MV-4-11 (cell line): ENCODE measurements at places on chromosomes 7 and 10.
A peak's percentile ranks its signal among the peaks of the same experiment; 100 is the strongest.

DNA sequence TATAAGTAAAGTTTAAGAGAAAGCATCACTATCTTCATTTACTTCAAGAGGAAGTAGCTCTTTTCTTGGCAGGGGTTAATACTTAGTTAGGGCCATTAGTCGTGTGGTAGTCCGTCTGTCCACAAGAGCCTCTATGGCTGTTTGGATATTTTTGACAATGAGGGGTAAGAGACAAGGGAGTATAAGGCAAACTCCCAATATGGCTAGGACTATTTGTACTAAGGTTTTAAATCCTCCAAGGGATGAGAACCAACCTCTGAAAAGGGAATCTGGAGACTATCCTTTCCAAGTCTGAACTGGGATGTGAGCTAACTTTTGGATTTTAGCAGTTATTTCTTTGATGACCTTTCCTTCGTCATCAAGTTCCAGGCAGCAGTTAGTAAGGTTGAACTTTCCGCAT is at the start of gene ZNF117:
TSS of gene ZNF117 (minus strand) at position 101 of the 400 bp plus-strand sequence.
- peak; percentile 24 for DNase-seq

GRCh38 chr10:126374435-126374834 is 13.8 kb downstream of the ADAM12 start:
- DNase-seq = no peak

- no peak for DNase-seq
These were observed 15.9 kb upstream of the IGF2BP3 start for GRCh38 chr7:23486002-23486773.

DNA sequence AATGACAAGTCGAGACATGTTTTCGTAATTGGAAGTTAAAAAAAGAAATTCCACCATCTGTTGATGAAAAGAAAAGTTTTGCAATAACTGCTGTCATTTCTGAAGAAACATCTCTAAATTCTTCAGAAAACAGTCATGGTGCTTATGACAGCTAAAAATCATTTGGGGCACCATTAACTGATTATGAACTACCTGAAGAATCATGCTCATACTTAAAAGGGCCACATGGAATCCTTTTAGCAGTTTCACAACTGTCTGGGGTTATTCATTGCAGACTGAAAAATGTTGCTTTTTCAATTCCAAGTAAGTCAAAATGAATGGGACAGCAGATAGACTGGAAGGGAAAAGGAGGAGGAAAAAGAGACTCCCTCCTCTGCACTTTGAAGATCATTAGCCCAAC is 134.2 kb downstream of the CHN2 start:
- peak; percentile 66 for DNase-seq

- no peak for DNase-seq
These were observed 463.2 kb upstream of the GALNT17 start for GRCh38 chr7:70668606-70669358.

DNA sequence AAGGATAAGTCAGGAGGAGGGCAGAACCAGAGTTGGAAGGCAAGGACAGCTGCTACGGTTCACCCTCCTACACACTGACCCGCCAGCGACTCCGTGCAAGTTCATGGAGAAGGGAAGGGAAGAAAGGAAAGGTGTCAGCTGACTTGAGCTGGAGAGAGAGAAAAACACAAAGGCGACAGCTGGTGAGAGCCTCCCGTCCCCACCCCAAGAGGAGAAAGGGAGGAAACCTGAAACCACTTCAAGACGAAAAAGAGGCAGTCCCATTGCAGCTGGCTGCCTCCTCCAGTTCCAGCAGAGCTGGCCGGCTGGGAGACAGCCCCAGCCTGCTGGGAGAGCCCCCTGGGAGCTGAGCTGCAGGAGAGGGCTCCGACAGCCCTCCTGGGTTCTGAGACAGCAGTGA is 75.2 kb downstream of the PARD3 start:
- DNase-seq = no peak

- DNase-seq = no peak
These were observed 68.4 kb downstream of the FOXL3 start for GRCh38 chr7:358352-358751.

- DNase-seq = no peak
These were observed 11.7 kb downstream of the C1QL3 start for GRCh38 chr10:16509996-16510395.

GRCh38 chr10:46291817-46292572 is 5.2 kb downstream of the ANTXRL start:
- no peak for DNase-seq

DNA sequence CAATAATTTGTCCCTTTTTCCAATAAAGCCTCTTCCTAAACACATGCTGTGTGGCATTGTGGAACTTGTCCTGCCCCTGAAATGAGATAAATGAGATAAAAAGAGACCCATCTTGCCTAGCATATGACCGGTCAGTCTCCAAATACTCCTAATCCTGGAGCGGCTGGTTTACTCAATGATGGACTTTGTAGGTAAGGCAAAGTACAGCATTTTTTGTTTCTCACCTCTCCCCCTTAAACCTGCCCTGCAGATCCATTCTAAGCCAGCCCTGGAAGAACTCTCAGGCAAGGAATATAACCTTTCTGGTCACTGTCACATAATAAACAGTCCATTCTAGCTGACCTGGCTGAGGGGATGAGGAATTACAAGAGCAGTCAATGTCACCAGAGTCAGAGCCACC is 110.7 kb downstream of the C1GALT1 start:
- no peak for DNase-seq

GRCh38 chr10:88765816-88766215 is 6.0 kb downstream of the LIPN start:
- DNase-seq = no peak

DNA sequence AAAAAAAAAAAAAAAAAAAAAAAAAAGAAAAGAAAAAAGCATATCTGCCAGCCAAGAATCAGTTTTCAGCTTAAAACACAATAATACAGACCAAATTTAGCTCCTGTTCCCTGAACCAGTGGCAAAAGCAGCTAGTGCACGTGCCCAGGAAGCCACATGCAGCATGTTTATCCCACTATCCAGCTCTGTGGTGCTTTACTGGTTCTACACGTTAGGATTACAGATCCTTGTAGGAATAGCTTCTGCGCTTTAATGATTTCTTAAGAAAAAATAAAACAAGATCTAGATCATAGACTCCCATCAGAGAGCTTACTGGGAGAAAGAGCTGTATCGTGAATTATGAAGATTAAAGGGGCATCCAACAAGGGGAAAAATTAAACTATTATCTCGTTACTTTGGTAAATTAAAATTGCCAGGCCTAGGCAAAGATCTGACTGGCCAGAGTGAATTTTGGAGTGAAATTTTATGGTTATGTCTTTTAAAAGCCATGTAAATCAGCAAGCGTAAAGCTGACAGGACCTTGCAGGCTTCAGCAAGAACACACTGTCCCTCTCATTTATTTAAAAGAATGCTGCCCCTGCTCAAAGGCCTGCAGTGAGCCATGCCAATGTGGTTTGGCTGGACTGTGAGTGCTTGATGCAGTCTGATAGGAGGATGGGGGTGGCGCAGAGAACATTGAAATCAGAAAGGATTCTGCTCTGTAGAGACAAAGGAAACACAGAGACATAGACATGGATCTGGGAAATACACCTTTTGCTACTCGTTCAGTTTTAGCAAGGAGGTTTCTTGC is 177.3 kb upstream of the PHYHIPL start:
- no peak for DNase-seq

DNA sequence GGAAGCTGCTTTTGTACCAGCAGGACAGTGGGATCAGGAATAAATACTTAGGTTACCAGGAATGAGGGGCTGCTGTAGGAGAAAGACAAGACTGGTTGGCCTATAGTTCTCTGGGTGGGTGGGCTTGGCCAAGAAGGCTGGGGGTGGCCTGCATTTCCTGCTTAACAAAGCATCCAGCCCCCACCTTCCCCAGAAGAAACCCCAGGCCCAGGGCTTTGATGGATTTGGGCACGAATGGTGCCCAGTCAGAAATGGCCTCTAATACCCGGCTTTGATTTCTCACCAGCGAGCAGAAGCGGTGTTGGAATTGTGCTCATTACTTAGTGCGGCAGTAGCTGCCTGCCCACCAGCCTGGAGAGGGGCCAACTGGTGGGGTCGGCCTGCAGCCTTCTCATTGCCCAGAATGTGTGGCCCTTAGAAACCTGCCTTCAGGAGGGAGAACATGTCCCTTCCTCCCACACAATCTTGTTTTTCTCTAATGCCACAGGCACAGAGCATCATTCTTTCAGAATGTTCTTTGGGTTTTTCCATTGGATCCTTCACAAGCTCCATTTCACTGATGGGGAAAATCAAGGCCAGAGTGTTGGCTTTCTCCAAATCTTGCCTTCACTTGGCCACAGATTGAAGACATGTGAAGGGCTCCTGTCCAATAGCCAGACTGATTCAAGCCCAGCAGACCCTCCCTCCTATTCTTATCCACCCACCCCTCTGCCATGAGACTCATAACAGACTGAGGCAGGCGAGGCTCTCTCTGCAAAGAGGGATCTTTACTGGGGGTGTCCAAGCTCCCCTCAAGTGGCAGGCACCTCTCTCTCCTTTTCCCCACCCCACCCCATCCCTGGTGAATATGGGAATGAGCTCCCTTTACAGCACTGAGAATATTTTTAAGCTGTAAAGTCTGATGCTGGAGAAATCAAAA is 2.5 kb downstream of the UNC5B start:
- no peak for DNase-seq

- no peak for DNase-seq
These were observed 87.1 kb downstream of the DYNC1I1 start for GRCh38 chr7:95859429-95859828.
